Vagina (tissue), 2 donors: ENCODE measurements at places on chromosomes 5 and 9. TPM values are rescaled to one million over a fixed set of nuclear protein-coding genes. Genes with fewer than 3 reads are reported as not detected.

COL15A1 gene
- total RNA-seq: 15.0 TPM

CDK7 gene
- 10.6 TPM for total RNA-seq

TIMD4 gene
- not detected for total RNA-seq

BTNL8 gene
- total RNA-seq: not detected

GRCh38 chr5:131593921-131594320, 41.1 kb downstream of the RAPGEF6 start:
- no peak for DNase-seq

DNA sequence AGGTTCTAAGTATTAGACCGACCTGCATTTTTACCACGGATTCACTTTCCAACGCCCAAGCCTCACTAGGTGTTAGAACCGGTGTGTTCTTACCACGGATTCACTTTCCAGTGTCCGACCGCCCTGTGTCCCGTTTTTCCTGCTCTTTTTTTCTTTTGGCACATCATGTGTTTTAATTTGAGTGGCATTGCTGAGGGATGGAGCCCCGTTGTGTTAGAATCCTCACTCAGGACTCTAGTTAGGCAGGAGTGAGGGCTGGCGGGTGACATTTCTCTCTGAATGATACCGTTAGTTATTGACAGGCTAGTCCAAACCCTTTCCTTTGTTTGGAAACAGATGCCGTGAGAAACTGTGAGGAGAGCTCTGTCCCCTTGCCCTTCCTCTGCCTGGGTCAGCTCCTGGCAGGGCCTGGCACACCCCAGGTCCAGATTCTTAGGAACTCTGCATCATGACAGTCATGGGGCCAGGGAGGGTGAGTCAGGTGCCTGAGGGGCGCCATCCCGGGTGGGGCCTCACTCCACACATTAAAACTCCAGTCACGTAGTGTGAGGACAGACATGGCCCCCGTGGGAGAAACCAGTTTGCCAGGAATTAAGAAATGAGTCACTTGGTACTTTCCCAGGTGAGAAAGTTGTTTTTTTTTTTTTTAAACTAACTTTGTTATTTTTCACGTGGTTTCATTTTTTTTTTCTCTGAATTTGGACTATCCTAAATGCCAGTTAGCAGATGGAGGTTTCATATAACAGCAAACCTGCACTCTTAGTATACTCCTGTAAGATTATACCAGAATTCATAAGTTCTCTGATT, 15.8 kb downstream of the EXOC3 start:
- DNase-seq: no peak

DNA sequence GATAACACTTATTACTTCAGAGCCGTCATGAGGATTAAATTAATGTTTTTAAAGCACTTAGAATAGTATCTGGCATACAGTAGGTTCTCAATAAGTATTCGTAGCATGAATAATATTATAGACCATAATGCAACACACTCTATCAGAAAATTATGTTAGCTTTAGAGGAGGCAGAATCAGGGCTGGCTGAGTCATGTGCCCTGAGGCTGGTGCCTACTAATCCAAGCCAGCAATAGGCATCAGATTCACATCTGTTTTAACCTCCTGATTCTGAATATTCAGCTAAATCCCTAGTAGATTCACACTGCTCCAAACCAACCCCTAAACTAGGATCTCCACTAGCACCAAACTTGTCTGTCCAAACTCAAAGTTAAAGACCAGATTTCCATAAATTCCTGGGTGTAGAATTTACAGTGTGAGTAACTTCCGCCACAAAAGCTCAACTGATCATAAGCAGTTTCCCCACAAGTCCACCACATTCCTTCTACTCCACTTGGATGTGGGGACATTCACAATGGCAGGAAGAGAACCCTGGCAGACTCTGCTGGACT, 170.0 kb upstream of the DAPK1 start:
- no peak for DNase-seq

GRXCR2 gene
- total RNA-seq: not detected

- no peak for DNase-seq
Observed at GRCh38 chr5:63831381-63831780, 130.9 kb downstream of the HTR1A start.

- no peak for DNase-seq
Observed at GRCh38 chr5:53263151-53263550, 153.6 kb upstream of the MOCS2 start.

GRCh38 chr9:129143031-129143927, 32.1 kb downstream of the PTPA start:
- DNase-seq: no peak

FLT4 gene
- total RNA-seq: 20.9 TPM

IFNK gene
- total RNA-seq: not detected

FYB1 gene
- 10.8 TPM for total RNA-seq

DNA sequence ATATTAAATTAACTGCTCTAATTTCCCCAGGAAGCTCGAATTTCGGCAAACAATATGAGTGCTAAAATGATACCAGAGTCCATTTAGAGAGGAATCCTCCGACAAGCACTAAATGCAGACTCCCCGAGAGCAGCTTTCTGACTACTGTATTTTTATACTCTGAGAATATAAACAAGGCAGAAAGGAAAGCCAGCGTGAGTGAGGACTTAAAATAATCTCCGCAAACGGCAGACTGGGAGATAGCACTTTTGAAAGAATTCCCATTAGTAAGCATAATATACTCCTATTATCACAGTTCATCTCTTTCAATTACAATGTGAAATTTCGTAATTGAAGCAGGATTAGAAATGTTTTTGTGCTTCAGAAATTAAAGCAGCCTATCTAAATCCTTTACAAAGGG, 269.4 kb upstream of the PANK3 start:
- DNase-seq: no peak

GRCh38 chr5:112227911-112228631, 191.0 kb downstream of the EPB41L4A start:
- DNase-seq: no peak

- DNase-seq: no peak
Observed at GRCh38 chr5:121913418-121913817, 48.4 kb upstream of the SRFBP1 start.

DNA sequence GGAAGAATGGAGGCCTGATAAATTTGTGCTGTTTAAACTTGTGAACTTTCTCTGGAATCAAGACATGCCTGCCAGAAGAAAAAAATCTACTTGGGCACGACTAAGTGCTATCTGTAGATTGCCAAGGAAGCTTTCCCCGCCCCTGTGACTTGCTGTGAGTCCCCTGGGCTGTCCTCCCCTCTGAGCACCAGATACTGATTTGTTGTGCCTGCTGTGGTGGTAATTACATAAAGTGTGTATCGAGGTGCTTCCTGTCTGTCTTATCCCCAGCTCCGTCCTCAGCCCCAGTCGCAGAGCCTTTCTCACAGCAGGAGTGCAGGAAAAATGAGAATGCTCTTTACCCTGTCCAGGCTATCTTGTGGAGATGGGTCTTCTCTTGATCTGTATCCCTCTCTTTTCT, 53.9 kb downstream of the TRIO start:
- no peak for DNase-seq

DNA sequence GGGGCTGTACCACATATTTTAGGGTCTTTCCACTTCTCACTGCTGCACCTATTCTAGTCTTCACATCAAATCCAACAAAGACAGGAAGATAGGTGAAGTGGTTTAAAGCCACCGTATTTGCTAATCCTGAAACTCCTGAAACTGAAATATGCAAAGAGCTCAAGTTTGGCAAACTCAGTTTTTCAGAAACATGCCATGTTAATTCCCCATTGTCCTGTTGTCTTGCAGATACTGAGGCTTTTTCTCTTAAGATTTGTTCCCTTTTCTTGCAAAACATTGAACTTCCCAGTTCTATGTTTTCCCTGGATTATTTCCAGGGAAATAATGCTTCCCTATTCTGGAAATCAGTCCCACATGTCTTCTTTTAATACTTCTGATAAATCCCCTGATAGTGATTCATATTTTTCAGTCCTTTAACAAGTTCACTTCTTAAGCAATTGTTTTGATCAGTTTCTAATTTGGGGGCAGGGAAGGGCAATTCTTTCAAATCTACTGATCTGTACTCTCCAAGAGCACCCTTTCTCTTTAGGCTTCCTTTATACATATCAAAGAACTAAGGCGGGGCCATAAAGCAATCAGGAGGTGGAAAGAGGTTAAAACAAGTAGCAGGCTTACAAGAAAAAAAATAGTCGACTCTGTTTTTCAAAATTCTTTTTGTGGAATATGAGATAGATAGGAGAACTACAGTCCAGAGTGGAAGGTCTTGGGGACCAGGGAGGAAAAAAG, 648.5 kb downstream of the BNC2 start:
- no peak for DNase-seq

DNA sequence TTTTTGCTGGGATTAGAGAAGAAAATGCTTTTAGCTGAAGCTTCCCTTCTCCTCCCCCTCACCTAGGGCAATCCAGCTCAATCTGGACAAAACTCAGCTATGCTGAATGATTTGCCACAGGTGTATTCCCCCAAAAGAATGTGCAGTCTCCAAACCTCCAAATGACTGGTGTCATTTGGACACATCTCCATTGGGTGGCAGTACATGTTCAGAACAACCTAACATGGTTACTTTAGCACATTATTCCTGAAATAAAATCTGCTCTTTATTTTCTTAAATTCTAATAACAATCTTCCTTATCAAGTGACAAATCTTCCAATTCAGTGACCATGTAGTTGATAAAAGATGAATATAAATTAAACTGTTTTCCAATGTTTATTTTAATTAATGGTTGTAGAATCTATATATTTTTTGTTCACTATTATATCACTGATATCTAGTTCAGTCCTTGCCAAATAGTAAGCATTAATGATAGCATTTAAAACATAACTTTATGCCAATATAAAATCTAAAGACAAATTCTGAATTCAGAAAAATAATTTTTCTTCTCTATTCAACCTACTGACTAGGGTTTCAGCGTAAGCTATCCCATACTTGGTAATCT, 61.3 kb upstream of the MOCS2 start:
- DNase-seq: no peak

PROB1 gene
- 2.5 TPM for total RNA-seq

- DNase-seq: no peak
Observed at GRCh38 chr5:169178754-169179153, 122.2 kb downstream of the SLIT3 start.

DNA sequence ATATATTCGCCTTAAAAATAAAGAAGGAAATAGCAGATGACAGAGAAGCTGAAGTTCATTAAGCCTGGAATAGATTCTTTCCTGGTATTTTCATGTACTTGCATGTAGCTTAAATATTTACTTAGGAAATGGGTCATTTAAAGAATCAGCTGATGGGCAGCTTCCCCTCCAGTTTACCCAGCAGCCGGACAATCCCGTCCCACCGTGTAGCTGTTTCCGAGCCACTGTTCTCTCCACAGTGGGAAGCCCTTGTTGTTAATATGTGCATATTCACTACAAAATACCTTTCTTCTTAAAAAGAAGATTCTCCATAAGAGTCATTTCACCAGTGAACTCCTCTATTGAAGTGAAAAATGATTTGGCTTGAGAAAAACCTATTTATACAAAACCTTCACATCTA, 187.0 kb downstream of the FANCC start:
- no peak for DNase-seq

DNA sequence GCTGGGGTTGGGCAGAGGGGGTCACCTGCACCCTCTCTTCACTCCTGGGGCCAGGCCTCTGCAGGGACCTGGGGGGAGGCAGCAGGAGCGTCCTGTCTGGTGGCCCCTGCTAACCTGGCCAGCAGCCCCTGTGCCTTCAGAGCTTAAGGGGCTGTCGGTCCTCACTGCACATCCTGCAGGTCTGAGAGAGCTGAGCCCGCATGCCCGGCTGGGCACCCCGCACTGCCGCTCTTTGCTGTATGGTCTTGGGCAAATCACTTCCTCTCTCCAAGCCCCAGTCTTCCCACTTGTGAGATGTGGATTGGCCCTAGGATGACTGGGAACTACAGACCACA, 7.9 kb downstream of the FLT4 start:
- DNase-seq: no peak
